ENCODE measurements at places on chromosomes 5 and 9. TPM values are rescaled to one million over a fixed set of nuclear protein-coding genes. Genes with fewer than 3 reads are reported as not detected.
A peak's percentile ranks its signal among the peaks of the same experiment; 100 is the strongest.

DNA sequence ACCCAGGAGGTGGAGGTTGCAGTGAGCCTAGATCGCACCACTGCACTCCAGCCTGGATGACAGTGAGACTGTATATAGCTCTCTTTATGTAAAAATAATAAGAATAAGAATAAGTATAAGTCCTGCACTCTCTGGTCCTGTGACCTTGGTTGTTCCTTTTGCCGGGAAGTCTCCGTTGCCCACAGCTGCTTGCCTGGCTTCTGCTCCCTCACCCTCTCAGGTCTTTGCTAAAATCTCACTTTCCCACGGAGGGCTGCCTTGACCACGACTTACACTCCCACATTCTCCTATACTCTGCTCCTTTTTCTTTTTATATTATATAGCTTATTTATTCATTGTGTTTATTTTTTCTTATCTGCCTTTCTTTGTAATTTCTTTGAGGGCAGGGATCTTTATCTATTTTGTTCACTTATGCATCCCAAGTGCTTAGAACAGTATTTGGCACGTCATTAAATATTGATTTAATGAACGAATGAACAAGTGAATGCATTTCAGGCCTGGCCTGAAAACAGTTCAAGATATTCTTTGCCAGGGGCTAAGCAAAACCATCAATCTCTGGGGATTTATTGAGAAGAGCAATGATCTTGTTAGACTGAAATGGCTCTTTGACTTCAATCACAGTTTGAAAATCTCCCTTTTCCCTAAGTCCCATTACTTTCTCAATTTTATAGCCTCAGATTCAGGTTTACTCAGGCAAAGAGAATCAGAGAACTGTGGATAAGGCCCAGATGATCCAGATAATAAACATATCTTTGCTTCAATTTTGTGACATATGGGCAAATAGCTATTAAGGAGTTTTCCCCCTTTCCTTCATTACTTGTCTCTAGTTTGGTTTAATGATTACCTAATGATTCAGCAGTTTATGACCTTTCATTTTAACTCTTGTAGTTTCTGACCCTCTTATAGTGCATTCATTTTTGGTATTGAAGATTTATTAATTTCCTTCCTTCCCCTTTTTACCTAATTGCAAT, 60.8 kb upstream of the TMC1 start:
- no peak for DNase-seq

DNA sequence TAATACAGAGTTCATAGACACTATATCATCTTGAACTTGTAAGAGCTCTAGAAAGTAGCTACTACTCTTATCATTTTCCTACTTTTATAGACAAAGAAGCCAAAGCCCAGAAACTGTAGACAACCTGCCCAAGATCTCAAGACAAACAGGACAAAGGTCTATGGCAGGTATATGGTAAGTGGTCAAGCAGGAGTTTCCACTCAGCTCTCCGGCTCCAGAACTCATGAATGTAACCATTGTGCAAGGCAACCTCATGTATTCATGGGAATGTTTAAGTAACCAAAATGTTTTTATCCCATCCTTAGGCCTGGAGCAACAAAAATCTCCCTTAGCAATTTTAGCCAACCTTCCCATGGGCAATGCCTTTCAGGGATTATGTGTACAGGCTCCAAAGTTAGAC, 163.4 kb upstream of the PUM3 start:
- DNase-seq = no peak

GRCh38 chr5:135678640-135679268, 100.0 kb upstream of the CXCL14 start:
- no peak for DNase-seq

SPATA6L gene
- total RNA-seq = 23.8 TPM

GRCh38 chr5:40660751-40661150, 19.0 kb upstream of the PTGER4 start:
- no peak for DNase-seq

NFX1 gene
- total RNA-seq = 42.0 TPM

DNA sequence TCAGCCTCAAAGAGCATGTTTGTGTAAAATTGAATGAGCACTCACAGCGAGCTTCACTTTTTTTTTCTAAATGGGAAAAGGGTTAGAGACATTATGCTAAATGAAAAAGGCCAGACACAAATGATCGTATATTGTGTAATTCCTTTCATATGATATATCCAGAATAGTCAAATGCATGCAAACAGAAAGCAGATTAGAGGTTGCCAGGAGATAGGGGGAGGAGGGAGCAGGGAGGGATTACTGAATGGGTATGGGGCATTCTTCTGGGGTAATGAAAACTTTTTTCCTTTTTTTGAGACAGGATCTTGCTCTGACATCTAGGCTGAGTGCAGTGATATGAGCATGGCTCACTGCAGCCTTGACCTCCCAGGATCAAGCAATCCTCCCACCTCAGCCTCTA, 47.1 kb downstream of the DMAC1 start:
- no peak for DNase-seq

- peak; percentile 66 for DNase-seq
Observed at GRCh38 chr9:120841930-120842684, 615 bp downstream of the PSMD5 start.

DNA sequence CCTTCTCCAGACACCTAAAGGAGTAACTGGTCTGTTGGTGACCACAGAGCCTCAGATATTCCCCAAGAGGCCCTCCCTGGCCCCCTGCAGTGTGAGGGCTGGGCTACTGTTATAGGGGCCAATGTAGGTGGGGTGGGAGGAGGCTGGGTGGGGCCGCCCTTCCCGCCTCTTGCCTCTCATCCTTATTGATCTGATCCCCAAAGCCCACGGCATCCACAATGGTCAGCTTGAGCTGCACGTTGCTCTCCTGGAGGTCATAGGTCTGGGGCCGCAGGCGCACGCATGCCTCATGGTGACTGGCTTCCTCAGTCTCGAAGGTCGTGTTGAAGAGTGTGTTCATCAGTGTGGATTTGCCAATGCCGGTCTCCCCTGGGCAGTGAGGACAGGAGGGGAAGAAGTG, 13.0 kb downstream of the SEPTIN8 start:
- DNase-seq = peak; percentile 38

DNA sequence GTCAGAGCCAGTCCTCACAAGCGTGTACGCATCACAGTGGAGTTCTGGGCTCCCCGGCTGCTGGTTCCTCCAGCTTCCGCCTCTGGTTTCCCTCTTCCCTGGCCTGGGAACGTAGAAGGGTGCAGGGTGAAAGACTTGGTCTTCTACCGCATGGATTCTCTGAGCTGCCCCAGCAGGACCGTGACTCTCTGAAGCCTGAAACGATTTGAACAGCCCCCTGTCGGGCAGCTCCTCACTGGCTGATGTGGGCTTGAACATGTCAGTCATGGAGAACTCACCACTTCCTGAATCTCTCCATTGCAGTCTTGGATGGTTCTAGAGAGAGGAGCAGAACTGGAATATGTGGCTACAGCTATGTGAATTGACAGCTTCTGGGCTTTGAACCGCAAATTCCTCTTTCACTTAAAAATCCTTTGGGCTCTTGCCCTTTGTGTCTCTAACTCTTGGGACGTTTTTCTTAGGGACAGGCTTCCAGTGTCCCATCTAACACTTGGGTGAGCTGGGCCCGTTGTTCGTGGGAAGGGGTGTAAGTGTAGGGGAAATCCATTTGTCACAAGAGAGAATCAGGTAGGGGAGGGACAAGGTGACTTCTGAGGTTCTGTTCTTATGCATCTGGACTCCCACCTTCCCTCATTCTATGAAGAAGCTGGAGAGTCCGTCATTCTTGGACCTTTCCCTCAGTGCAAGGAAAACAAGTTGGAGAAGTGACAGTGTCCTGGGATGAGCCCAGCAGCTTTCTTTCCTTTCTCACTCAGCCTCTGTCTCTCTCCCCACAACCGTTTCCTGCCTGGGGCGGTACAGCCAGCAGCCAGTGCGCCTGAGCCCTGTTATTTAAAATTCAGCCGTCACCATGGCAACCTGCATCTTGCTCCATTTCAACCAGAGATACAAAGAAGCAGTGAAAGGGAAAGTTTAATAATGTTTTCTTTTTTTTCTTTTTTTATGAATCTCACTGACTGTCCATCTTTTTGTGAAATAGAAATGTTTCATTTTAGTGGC, 84.7 kb downstream of the PTTG1 start:
- peak; percentile 81 for DNase-seq

PCDHGB2 gene
- total RNA-seq = 4.7 TPM

PCDHB7 gene
- total RNA-seq = 0.85 TPM

Data from suprapubic skin (tissue), 4 donors.